ENCODE measurements at places on chromosomes 4 and X. TPM values are rescaled to one million over a fixed set of nuclear protein-coding genes. Genes with fewer than 3 reads are reported as not detected.

The MAGEC3 gene
- total RNA-seq = not detected

The TIGD2 gene
- total RNA-seq = 5.7 TPM

The ALPK1 gene
- total RNA-seq = 22.5 TPM

The DDX53 gene
- total RNA-seq = not detected

The CAMK2D gene
- total RNA-seq = 69.5 TPM

The SHISA3 gene
- 1.1 TPM for total RNA-seq

The NUP62CL gene
- total RNA-seq = 3.7 TPM

The GALNTL6 gene
- 0.20 TPM for total RNA-seq

The NUDT10 gene
- 0.32 TPM for total RNA-seq

The USP27X gene
- 2.2 TPM for total RNA-seq

The JAKMIP1 gene
- 0.42 TPM for total RNA-seq

The NCAPG gene
- total RNA-seq = 10.7 TPM

The FANCB gene
- total RNA-seq = 1.2 TPM

GRCh38 chr4:2046031-2046961, 12.8 kb upstream of the NAT8L start:
- DNase-seq = no peak

DNA sequence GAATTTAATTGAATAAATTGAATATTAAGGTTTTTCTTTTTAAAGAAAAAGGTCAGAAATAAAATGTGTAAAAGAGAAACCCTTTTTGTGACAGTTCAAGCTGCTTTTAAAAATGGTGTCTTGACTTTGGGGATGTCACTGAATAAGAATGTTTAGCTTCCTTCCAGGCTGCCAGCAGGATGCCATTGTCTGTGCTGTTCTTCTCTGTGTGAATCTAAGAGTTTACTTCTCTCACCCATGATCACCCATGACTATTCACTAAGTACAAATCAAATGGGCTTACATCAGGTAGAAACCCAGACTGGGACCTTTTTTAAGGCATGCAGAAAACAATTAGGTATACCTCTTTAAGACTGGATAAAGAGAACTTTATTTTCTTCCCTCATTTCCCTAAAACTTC, 115.3 kb downstream of the DACH2 start:
- no peak for DNase-seq

GRCh38 chr4:184805462-184806228, 20.1 kb downstream of the ACSL1 start:
- peak; percentile 88 for DNase-seq

DNA sequence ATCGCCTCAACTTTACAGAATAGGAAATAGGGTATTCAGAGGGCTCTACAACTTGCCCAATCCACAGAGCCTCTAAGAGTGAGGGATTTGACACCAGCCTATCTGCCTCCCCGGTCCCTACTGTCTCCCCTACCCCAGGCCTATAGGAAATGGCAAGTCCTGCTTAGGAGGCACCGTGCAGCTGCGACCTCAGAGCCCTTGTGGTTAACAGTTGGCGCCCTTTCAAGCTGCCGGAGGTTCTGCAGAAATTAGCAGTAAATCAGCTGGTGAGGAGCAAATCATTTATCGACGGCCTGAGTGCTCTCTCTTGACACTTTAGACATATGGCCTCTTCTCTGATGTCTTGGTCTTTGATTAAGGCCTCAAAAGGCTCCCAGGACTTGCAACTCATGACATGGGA, 96.9 kb downstream of the CLNK start:
- DNase-seq = no peak

DNA sequence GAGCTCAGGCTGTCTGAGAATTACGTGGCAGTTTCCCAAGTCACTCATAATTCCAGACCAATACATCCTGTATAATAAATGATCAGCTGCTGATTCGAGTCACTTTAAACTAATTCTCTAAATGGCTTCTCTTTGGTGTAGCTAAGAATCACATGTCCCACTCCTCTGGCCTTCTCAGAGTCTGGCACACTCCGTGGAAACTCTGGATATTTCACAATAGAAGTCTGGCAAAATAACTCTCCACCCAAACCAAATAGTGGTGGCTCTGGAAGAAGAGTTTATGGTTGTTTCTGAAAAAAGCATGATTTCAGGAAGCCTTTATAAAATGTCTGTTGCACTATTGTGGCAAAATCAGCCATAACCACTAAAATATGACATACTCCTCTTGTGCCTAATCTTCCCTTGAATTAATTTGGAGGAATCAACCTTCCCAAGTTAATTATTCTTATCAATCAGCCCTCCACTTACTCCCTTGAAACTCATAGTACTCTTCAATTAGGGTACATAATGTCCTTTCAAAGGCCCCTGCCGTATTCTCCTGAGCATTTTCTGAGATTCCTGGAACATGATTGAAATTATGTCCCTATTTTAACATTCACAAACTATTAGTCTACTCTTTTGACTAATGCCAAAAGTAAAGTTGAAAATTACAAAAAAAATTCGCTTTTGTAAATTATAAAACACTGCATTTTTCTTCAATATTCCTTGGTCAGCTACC, 991.6 kb downstream of the FAT4 start:
- DNase-seq = no peak

GRCh38 chr4:16090096-16090705, 6.4 kb upstream of the PROM1 start:
- no peak for DNase-seq

GRCh38 chr4:75830906-75831305, 71.3 kb downstream of the PPEF2 start:
- DNase-seq = no peak

GRCh38 chr4:150126864-150127203, 48.6 kb downstream of the DCLK2 start:
- no peak for DNase-seq

GRCh38 chr4:120886191-120886590, 36.3 kb downstream of the PRDM5 start:
- no peak for DNase-seq

DNA sequence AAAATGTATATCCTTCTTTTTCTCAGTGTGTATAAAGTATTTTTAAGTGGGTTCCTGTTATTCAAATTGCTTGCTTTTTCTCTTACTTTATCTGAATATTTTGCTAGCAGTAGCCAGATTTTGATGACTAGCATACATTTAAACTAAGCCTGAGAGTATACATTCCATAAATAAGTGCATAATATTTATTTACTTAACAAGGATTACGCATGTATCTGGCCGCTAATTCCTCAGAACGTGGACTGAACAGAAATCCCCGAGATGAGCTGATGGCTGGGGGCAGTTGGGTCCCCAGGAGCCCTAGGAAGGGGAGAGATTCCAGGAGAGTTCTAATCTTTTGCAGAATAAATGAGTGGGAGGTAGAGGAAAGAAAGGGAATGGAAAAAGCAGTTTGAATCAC, 91.0 kb downstream of the PHOX2B start:
- DNase-seq = no peak

GRCh38 chrX:151973851-151974335, 583 bp downstream of the GABRE start:
- DNase-seq = peak; percentile 32

- DNase-seq = no peak
These were observed 21.5 kb downstream of the HAND2 start for GRCh38 chr4:173508386-173509035.

GRCh38 chr4:184553891-184554290, 79.5 kb upstream of the IRF2 start:
- no peak for DNase-seq

GRCh38 chr4:5995901-5996623, 22.2 kb downstream of the C4orf50 start:
- no peak for DNase-seq

DNA sequence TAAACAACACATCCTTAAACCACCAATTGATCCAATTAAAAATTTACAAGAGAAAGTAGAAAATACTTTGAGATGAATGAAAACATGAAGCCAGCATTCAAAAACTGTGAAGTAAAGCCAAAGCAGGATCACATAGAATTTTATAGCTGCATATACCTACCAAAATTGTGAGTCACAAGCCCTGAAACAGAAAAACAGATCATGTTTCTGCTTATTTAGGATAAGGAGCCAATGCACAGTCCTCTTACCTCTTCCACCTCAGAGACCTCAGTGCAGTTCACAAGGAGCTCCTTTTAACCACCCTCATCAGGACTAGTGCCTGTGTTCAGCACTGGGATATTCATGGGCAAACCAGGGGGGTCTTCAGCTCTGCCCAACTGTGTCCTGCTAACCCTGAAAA, 386.7 kb downstream of the TECRL start:
- DNase-seq = no peak

- DNase-seq = no peak
These were observed 208.8 kb upstream of the VEGFC start for GRCh38 chr4:177001271-177002175.

DNA sequence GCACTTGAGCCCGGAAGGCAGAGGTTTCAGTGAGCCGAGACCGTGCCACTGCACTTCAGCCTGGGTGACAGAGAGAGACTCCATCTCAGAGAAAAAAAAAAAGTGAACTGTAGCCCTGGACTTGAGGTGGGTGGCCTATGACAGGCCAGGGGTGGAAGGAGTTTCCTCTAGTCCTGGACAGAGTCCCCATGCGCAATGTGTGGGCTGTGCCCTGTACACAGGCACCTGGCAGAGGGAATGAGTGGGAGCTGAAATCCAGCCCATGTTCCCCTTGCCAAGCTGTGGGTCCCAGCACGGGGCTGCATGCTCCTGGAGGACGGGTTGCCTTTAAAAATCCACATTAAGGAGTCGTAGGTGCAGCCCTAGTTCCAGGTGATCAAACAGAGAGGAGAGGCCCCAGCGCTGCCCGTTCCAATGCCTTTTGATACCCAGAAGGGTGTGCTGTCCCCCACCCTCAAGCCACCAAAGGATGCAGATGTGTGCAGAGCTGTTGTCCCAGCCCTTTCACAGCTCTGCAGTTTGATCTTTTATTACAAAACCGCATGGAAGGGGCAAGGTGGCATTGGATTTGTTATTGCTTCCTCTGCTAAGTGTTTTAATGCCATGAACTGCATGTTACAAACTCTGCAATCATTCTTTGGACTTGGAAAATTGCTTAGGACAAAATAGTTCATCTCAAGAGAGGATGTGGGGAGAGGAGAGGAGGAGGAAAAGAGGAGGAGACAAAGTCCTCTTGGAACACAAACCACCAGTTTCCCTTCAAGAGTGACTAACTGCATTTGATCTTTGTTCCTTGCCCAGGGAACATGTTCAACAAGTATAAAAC, 38.0 kb upstream of the PDK3 start:
- peak; percentile 29 for DNase-seq

DNA sequence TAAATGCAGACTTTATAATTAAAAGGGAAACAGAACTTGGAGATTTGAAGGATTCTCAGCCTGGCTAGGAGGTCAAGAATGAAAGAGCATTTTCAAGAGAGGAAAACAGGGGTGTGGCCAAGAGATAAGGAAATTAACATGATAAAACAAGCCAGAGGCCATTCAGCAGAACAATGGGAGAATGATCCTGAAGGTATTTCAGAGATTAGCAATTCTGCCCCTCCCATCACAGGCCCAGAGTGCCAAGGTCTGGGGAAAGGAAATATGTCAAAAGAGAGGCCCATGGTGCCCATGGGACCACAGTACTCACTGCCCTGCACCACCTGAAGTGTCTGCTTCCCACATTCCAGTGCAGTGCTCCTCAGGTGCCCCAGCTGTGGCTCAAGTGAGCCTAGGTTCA, 188.5 kb upstream of the STS start:
- peak; percentile 28 for DNase-seq

DNA sequence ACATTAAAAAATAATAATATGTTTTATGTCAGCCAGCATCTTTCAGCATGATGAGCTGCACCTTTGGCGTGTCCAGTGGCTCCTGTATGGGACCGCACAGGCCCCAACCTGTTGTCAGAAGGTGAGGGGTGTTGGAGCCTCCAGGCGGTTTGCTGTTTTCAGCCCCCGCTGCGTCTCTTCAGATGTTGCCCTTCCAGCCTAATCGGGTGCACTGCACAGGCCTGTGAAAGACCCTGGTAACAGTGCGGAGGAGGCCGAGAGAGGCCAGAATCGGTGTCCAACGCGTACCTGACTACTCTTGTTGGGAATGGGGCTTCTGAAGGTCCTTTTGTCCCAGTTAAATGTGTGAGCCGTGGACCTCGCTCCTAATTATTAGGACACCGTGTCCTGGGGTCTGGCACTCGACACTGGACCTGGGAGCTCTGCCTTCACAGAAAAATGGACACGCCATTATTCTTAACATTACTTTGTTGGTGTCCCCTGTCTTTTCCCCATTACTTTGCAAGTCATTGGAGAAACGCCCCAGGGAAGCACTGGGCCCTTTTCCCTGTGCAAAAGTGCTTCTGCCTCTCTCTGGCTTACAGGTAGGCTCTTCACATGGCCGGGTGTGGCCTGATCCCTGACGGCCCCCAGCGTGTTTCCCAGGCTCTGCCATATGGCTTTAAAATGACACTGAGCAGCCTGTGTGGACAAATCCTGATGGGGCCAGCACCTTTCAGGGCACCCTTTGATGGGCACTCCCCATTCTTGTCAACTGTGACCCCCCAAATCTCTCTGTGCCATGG, 51.2 kb downstream of the TBC1D14 start:
- DNase-seq = no peak

GRCh38 chr4:109803924-109804571, 2.2 kb upstream of the CFI start:
- no peak for DNase-seq

DNA sequence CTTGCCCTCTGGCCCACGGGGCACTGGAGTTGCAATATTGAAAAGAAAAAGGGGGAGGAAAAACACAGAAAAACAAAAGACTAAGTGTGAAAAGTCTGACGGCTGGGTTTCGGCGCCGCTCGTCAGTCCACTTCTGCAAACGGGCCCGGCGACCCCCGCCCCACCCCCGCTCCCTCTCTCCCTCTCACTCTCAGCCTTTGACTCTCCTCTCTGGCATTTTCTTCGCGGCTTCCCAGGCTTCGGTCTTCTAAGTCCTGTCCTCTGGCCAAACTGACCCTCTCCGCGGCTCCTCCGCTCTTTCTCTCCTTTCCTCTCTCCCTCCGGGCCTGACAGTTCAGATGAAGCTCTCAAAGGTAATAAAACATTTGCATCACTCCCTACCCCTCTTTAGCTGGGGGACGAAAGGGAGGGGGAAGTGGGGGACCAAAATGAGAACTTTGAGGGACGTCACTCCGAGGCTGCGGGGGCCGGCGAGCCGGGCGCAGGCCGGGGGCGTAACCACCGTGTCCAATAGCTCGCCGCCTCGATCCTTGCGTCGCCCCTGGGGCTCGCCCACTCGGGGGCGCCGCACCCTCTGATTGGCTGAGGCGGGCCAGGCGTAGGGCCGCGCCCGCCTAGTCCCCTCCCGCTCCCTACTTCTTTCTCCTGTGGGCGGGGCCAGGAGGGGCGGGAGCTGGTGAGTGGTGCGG, at the start of gene NKX6-1:
NKX6-1 (minus strand) TSS at position 358 of the 689 bp plus-strand sequence. CDS start 1,064 bp downstream, outside the sequence.
- DNase-seq = peak; percentile 64

DNA sequence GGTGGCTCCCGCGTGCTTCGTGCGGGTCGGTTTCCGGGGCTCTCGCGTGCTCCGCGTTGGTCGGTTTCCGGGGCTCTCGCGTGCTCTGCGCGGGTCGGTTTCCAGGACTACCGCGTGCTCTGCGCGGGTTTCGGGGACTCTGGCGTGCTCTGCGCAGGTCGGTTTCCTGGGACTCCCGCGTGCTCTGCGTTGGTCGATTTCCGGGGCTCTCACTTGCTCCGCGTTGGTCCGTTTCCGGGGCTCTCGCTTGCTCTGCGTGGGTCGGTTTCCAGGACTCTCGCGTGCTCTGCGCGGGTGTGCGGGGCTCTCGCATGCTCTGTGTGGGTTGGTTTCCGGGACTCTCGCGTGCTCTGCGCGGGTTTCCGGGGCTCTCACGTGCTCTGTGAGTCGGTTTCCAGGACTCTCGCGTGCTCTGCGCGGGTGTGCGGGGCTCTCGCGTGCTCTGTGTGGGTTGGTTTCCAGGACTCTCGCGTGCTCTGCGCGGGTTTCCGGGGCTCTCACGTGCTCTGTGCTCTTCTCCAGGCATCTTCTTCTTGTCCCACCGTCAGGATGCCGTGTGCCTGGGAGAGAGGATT, 109.9 kb upstream of the LRPAP1 start:
- no peak for DNase-seq

GRCh38 chr4:152156442-152156841, 379.4 kb downstream of the FBXW7 start:
- no peak for DNase-seq
